ENCODE measurements at places on chromosomes 3 and 15. TPM values are rescaled to one million over a fixed set of nuclear protein-coding genes. Genes with fewer than 3 reads are reported as not detected.

The HOMER2 gene
- 24.8 TPM for total RNA-seq

The MYL3 gene
- 208 TPM for total RNA-seq

The SMAD3 gene
- 37.8 TPM for total RNA-seq

The IGSF10 gene
- total RNA-seq: 5.7 TPM

The ATP8B4 gene
- 2.5 TPM for total RNA-seq

The PIF1 gene
- total RNA-seq: 0.56 TPM

The GOLGA8T gene
- total RNA-seq: 0.39 TPM

The FBXL22 gene
- total RNA-seq: 13.8 TPM

The TRPM1 gene
- total RNA-seq: not detected

DNA sequence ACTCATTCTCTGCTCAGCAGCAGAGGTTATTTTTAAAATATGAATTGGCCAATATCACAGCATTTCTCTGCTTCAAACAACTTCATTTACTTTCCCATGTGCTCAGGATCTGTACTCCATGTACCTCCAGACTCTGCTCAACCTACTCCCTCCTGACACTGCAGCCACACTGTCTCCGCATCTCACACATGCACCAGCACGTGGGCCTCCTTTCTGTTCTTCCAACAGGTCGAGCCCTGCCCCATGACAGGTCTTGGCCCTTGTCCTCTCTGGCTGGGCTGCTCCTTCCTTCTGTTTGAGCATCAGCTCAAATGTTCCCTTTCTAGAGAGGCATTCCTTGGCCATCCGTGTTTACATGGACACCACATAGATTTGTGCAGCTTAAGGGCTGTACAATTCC lies 195.7 kb downstream of the EBLN2 start:
- no peak for DNase-seq

DNA sequence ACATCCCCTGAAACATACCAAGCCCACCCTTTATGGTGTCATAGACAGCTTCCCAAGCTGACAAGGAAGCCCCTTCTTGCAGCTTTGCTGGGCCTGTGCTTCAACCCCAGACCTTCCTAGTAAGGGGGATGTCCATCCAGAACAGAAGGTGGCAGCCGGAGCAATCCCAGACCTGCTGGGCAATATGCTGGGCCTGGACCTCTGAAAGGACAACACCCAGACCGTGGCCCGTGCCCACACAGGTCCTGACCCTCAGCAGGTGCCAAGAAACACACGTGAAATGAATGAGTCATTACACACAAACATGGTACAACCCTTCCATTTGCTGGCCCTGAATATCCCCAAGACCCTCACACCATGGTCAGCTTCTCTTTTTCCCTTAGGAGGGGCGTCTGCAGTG lies 19.8 kb upstream of the VILL start:
- DNase-seq: no peak

DNA sequence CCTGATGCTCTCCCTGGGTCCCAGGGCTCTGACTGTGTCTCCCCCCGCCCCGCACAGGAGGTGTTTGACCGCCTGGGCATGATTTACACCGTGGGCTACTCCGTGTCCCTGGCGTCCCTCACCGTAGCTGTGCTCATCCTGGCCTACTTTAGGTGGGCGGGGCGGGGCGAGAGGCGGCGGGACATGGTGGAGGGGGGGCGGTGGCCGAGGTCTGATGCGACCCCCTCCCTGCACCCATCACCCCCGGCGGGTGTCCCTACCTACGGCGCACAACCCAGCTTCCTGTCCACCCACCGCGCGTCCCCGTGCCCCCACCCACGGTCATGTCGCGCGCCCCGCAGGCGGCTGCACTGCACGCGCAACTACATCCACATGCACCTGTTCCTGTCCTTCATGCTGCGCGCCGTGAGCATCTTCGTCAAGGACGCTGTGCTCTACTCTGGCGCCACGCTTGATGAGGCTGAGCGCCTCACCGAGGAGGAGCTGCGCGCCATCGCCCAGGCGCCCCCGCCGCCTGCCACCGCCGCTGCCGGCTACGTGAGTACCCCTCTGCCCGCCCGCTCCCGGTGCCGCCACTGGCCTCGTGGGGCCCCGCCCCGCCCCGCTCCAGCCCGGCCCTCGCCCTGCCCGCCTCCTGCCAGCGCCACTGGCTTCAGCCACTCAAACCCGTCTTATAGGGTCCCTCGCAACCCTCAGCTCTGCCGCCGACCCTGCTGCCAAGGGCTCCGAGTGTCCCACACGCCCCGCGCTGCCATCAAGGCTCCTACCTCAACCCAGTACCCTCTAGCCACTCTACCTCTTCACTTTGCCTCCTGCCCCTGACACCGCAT lies 21.0 kb downstream of the PTH1R start:
- no peak for DNase-seq

DNA sequence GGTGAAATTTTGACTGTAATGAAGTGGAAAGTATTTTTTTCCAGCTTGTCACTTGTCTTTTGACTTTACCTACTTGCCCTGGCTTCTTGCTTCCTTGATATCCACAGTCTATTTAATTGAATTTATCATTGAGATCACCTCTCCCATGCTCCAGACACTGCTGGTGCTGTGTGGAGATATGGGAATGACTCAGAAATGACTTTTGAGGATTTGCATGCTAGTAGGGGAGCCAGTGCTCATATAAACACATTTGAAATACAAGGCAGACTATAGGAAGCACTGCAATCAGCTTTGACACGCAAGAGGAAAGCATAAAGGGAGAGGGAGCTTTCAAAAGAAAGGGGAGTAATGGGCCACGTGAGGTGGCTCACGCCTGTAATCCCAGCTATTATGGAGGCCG lies 7.3 kb upstream of the TRPM1 start:
- DNase-seq: no peak

DNA sequence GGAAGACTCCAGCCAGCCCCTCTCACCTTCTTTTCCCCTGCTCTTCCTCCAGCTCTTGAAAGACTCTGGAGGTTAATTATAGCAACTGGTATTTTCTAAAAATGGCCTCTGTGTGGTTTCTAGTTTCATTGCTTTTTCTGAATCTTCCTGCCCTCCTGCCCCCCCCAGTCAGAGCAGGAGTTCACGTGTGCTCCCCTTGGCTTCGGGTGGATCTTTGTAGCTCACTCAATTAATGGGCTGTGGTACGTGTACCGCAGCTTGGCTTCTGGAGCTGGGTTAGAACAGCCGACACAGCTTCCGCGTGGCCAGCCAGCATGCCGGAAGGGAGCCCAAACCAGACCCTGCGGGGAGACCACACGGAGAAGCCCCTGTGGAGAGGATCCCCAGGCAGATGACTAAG lies 31.5 kb downstream of the TM2D3 start:
- DNase-seq: no peak

GRCh38 chr3:173737167-173737808 lies 339.7 kb downstream of the NLGN1 start:
- no peak for DNase-seq

DNA sequence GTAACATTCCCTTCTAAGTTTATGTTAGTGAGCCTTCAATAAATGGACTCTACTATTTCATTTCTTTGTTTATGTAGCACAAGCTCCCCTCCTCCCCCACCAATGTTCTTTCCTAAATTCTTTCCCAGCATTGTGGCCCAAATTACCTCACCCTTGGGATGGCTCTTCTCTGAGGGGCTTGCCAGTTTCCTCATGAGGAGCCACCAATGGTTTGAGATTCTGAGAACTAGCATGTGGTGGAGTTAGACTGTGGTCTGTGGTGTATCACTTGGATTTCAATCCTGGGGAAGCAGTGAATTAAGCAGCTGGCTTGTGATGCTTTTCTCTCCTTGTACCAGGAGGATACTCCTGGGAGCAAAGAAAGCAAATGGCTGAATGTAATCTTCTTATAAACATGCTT lies 50.0 kb upstream of the NPHP3 start:
- DNase-seq: no peak

GRCh38 chr3:105996781-105997180 lies 128.0 kb upstream of the CBLB start:
- DNase-seq: no peak

DNA sequence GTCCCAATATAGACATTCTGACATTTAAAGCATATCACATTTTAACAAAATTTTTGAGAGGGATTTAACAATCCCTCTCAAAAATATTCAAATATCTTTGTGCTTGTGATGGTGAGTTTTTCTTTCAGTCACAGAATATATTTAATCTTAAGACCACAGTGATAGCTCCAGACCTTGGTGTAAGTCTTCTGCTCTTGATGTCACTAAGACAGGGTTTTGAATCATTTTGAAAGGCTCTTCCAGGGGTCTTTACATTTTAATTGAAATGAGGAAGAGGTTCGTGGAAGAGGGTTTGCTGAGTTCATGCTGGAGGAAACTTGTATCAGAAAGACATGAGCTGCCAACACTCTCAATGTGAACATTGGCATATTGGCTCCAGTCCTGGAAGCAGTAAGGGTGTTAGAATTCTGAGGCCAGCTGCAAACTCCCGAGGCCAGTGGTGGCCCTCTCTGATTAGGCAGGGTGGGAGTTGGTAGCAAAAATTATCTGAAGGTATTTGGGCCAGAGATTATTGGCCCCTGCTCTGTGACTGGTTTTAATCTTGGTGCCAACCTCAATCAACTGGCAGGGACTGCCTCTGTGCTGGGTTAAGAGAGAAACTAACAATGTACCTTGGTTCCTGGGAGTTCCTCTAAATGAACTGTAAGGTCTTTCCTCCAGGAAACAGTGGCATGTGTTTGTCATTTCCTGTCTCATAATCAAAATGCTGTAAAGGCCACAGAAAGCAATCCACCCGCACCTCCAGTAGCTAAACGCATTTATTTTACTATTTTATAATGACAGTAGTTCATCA lies 5.3 kb downstream of the POU1F1 start:
- no peak for DNase-seq

GRCh38 chr3:73187328-73187727 lies 125.9 kb downstream of the EBLN2 start:
- DNase-seq: no peak

DNA sequence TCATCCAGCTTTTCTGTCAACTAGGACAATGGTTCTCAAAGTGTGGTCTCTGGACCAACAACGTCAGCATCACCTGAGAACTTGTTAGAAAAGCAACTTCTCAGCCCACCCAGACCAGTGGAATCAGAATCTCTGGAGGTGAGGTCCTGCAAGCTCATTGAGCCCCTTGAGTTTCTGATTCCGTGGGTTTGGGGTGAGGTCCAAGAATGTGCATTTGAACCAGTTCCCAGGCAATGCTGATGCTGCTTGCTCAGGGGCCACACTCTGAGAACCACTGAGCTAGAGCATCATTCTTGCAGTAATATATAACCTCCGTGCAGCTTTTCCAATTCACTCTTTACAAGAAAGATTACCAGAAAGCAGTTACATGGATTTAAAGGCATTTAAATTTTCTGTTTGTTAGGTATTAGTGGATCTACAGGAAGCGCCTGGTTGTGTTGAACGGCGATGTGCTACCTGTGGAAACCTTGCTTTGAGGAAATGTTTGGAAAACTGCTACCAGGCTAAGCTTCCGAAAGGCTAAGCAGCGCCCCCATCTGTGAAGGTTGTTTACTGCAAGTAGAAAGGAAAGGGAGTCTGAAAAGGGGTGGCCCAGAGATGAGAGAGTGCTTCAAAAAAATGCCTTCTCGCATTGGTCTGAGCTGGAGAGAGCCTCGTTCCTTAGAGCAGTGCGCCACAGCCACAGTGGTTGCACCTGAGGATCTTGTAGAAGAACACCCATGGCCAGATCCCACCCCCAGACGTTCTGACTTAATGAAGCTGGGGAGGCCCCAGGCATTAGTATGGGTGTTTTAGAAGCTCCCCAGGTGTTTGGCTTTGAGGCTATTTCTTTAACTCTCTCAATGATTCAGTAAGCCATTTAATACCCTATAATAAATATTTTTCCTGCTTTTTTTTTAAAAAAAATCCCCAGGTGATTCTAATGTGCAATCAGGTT lies 50.0 kb downstream of the RLBP1 start:
- DNase-seq: no peak

- DNase-seq: no peak
These were observed 515.3 kb downstream of the EPHB1 start for GRCh38 chr3:135310317-135310716.

DNA sequence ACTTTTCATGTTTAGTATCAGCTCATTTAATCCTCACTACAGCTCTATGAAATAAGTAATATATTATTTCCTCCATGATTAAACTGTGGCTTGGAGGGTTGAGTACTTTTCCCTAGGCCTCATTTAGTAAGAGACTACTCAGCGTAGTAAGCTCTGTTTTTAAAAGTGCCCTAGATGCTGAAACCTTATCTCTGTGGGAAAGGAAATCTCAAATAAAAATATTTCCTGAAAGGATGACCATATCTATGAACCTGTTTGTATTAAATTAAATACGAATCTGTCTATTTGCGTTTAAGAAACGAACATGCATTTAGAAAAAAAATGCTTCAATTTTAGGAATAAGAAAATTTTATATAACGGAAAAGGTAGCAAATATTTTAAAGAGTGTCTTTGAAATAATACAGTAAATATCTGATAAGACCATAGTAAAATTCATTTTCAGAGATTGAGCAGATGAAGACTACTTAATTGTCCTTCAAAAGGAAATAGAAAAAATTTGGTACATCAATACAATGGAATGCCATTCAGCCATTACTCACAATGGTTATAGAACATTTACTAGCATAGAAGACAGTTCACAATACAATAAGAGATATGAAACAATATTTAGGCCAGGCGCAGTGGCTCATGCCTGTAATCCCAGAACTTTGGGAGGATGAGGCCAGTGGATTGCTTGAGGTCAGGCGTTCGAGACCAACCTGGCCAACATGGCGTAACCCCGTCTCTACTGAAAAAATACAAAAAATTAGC lies 56.2 kb downstream of the ATG7 start:
- no peak for DNase-seq

- DNase-seq: no peak
These were observed 62.3 kb upstream of the ARHGEF3 start for GRCh38 chr3:56864090-56864489.

GRCh38 chr3:46987743-46988401 lies 8.4 kb downstream of the NBEAL2 start:
- DNase-seq: no peak

GRCh38 chr3:179526989-179527391 lies 35.7 kb upstream of the ACTL6A start:
- peak; percentile 71 for DNase-seq

GRCh38 chr3:184429786-184430185 lies 49.9 kb downstream of the CHRD start:
- no peak for DNase-seq

DNA sequence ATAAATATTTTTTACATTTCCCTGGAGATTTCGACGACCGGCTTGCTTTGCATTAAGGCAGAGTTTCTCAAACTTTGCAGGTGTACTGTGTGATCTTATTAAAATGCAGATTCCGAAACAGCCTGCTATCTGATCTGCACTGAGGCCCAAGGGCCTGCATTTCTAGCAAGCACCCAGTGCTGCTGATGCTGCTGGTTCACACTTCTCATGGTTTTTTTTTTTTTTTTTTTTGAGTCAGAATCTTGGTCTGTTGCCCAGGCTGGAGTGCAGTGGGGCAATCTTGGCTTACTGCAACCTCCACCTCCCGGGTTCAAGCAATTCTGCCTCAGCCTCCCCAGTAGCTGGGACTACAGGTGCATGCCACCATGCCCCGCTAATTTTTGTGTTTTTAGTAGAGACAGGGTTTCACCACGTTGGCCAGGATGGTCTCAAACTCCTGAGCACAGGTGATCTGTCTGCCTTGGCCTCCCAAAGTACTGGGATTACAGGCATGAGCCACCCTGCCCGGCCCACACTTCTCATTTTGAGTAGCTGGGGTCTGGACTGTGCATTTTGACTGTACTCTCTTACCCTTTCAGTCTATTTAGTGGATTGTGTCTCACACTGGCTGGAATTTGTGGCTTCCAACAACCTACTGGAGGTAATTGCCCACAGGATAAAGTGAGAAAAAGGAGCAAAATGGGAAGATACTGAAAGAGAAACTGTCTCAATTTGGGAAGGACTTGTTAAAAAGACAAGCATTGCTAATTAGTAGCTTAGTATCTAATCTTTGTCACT lies 94.1 kb downstream of the ITPR1 start:
- no peak for DNase-seq

GRCh38 chr3:150411976-150412375 lies 3.9 kb downstream of the TSC22D2 start:
- no peak for DNase-seq

Measured in right atrium auricular region (tissue), 2 donors.